ENCODE measurements at places on chromosomes 6 and 20.

DNA sequence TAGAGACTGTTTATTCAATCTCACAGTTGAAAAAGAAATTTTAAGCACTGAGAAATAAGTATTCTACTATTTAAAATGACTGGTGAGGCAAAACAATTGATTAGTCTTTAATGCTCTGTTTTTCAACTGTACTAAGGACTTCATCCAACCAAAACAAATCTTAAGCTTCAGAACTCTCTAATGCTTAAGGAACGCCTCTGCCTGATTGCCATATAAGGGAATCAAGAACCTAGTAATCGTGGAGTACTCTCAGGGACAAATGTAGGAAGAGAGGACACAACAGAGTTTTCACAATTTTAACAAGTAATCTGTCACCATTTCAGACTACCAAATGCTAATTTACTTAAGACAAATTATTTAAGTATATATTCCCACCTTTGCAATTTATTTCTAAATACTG lies 16.1 kb downstream of the FBXO30 start:
- no peak for DNase-seq

- DNase-seq = no peak
Observed at GRCh38 chr6:139549561-139550070, 175.2 kb upstream of the CITED2 start.

GRCh38 chr20:61965606-61966491 lies 99.8 kb downstream of the TAF4 start:
- DNase-seq = no peak

- DNase-seq = no peak
Observed at GRCh38 chr20:24872291-24873024, 76.6 kb upstream of the CST7 start.

- DNase-seq = no peak
Observed at GRCh38 chr6:115370202-115370601, 690.5 kb downstream of the FRK start.

DNA sequence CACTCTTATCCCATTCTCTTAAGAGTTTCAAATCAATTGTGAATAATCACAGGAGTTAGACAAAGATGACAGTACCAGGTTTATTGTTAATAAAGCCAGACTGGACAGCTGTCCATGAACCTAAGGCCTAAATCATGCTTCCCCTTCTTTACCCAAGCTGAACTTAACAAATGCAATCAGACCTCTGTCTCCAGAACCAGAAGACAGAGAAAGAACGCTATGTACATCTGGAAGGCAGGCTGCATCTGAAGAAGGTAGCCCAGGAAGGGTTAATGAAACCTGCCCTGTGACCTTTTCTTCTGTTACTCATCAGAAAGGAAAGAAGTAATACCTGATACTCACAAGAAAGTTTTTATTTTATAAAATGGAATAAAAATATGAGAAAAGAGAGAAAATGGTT lies 118.6 kb downstream of the EYA4 start:
- DNase-seq = no peak

DNA sequence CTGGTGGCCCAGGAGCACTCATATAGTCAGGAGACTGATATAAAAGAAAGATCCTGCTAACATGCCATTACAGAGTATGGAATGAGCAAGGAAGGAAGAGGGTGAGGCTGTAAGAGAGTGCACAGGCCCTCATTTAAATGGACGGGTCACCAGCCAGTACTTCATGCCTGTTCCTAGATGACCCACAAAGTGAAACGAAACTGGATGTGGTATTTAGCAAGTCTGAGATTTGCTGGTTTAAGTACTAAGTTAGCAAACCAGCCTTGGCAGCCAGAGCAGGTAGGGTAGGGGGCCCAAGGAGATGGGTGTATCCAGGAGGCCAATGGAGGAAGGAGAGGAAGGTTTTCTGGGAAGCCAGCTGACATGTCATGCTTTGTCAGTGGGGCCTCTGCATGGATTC lies 15.9 kb downstream of the NT5E start:
- DNase-seq = no peak

DNA sequence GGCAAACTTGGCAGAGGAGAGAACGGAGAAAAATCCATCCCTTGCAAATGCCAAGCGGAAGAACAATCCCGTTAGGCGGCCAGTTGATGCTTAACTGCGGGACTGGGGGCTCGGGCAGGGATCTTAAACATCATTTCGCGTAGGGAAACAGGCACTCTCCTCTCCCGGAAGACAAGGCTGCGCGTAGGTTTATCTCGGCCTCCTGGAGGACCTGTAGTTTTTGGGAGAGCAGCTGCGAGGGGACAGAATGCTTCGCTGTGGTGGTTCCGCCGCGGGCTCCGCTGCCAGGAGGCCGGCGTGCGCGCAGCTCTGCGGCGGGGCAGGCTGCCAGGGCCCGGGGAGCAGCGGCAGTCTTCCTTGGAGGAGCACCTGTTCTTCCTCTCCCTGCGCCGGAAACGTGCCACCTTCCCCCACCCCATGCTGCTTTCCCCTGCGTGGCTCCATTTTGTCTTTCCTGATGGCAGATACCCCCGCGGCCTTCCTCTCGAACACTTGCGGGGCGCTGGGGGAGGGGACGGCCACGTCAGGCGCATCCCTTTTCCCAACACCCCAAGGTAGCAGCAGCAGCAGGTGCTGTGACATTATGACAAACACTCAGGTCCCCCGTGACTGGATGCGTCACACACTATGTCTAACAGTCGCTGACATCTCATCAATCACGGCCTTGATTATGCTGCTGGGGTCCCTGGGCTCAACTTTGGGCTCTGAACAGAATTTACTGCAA lies 230.7 kb upstream of the BTBD3 start:
- no peak for DNase-seq

- DNase-seq = no peak
Observed at GRCh38 chr6:3484192-3484591, 27.3 kb upstream of the SLC22A23 start.

DNA sequence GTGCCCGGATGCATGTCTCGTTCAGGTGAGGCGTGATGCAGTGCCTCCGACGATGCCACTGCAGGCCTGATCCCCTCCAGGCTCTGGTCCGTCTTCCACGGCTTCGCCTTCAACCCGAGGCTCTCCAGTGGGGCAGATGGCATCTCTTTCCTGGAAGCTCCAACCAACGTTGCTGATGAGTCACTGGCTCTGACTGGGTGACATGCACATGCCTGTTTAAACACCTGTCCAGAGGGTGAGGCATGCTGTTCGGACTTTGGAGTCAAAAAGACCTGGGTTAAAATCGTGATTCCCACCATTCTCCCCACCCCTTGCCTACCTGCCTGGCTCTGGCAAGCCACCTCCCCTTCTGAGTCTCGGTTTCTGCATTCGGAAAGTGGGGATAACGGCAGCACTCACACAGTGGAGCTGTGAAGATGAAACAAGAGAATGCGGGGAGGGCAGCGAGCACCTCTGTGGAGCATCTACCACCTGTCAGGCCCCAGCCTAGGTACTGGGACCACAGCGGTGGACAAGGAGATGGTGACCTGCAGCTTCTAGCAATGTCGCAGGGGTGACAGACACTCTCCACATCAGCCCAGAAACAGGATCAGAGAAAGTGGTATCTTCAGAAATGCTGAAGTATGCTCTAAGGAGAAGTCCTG lies 8.5 kb upstream of the EDN3 start:
- no peak for DNase-seq

DNA sequence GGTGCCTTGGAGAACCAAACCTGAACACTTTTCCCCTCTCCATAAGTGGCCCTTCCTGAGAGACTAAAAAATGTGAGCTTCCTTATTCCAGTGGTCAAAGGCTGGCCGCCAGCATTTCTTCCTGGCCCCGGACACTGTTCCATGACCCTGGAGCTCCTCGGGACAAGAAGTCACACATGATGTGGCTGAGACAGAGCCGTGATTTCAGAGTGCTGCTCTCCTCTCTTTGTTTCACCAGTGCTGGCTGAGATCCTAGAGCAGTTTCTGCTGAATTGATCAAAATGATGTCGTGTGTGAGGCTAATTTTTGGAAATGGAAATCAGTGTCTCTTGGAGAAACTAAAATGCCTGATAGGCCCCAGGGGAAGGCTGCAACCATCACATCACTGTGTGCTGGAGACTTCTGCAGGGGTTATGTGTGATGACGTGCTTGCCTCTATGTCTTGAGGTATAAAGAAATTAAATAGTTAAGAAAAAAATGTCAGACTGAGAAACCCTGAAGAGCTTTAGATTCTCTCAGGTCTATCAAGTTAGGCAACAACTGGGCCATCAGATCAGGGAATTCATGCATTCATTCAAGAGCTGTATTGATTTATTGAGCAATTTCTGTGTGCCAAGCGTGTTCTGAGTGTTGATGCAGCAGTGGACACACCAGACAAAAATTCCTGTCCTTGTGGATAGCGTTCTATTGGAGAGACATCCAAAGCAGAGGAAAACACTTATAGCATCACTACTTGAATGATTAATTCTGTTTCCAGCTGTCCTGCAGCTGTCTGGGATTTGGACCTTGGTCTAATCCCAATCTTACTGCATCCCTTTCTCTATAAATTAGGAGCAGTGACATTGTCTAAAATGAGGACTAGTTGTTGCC lies 72.7 kb upstream of the CCN6 start:
- no peak for DNase-seq

- DNase-seq = no peak
Observed at GRCh38 chr6:122673343-122673961, 63.2 kb downstream of the PKIB start.

- no peak for DNase-seq
Observed at GRCh38 chr6:167574431-167575151, 249.7 kb downstream of the TTLL2 start.

GRCh38 chr20:22918286-22918983 lies 116.7 kb upstream of the SSTR4 start:
- DNase-seq = no peak

GRCh38 chr6:154479771-154480639 lies 30.5 kb downstream of the CNKSR3 start:
- DNase-seq = no peak

- no peak for DNase-seq
Observed at GRCh38 chr6:64553249-64553786, 917.7 kb downstream of the PHF3 start.

GRCh38 chr6:36383606-36384005 lies 3.9 kb downstream of the ETV7 start:
- no peak for DNase-seq

GRCh38 chr20:710780-711450 lies 35.3 kb upstream of the SCRT2 start:
- no peak for DNase-seq

- no peak for DNase-seq
Observed at GRCh38 chr20:5731753-5732366, 18.3 kb upstream of the SHLD1 start.

DNA sequence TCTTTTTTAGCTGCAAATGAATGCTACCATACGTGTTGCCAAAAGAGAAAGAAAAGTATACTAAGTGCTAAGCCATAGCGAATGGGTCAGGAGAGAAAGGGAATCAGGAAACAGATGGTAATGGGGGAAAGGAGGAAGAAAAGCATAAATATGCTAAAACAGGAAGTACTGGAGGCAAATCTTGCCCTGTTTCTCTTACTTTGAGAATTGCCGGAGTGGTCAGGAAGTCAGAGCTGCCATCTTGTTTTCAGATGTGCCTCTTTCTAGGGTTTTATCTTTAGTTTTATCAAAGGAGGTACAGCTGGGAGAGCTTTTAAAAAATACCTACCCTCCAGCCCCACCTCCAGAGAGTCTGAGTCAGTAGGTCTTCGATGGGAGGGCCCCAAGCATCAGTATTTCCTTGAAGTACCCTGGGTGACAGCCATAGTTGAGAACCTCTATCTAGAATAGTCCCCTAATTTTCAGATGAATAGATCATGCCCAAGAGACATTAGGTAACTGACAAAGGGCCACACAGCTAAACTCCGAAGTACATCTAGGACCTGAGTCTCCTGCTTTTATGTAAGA lies 193.3 kb downstream of the CLIC5 start:
- no peak for DNase-seq

DNA sequence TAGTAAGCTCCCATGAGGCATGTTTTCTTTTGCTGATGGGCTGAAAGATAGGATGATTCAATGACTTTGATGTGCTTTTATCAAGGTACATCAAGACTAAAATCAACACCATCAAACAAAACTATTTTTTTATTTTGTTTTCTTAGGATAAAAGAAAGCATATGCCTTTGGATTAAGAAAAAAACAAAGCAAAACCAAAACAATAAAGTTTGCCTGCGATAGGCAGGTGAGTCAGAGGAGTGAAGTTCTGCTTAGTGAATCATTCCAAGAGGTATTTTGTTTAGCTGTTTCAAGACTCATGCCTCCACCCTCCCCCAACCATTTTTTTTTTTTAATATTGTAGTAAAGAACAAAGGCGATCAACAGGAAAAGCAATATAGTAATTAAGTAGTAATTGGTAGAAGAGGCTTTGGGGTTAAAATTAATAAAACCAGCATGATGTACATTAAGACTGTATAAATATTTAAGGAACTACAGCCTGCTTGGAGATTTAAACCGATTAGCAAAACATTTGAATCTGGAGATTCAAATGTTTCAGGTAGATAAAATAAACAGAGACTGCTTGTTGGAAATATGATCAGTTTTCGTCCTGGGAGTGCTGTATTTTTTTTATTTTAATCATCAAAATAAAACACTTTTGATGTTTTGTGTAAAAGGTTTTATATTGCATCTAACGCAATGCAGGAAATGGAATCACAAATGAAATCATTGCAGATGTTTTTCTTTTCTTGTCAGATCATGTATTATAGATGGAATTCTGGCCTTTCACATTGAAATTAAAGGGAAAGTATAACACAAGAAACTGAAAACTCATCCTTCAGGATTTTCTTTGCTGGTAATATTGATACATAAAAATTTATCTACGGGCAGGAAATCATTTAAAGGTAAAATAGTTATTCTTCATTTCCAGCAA lies 482.3 kb upstream of the MANEA start:
- no peak for DNase-seq

GRCh38 chr6:12923644-12924235 lies 207.2 kb downstream of the PHACTR1 start:
- no peak for DNase-seq

- DNase-seq = no peak
Observed at GRCh38 chr6:87257975-87258374, 64.4 kb upstream of the SMIM8 start.

- DNase-seq = no peak
Observed at GRCh38 chr20:1892119-1892385, 3.2 kb upstream of the SIRPA start.

DNA sequence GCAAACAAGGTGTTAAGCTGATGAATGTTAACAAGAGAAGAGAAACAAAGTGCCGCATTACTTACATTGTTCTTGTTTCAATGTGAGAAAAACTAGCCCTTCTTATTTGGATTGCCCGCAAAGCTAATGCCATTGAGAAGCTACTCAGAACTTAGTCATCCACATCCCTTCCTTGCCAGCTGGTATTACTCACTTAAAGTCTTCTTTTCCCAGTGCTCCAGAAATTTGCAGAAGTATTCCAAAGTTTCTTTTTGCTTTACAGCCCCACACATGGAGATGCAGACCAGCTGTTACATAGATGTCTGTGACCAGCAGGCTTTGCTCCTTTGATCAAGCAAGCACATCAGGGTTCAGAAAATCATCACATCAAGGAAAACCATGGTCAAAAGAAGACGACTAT lies 529.0 kb downstream of the TBC1D32 start:
- no peak for DNase-seq

DNA sequence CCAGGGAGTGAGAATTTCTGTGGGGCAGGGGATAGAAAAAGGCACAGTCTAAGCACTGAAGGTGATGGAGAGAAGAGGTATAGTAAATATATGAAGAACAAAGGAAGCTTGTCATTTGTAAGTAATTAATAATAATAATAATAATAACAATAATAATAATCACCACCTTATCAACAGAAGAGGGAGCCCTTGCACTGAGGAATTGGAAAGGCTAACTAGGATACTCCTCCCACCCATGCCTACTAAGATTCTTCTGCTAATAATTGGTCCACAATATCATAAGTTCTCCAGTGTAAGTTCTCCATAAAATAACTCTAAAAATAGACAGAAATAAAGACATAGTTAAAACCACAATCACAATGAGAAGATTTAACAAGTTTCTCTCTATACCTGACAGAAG lies 912 bp upstream of the OR12D3 start:
- DNase-seq = no peak

Measured in CD4-positive, alpha-beta T cell treated with Interleukin-12 subunit alpha and Interleukin-12 subunit beta, for 1 hour (primary cell).